HTR-8/SVneo (cell line): ENCODE measurements at places on chromosomes 2 and 18.

- DNase-seq = no peak
These were observed 216.9 kb upstream of the TNP1 start for GRCh38 chr2:217076657-217077232.

- no peak for DNase-seq
These were observed 135.0 kb downstream of the LAMA3 start for GRCh38 chr18:23824240-23824639.

- DNase-seq = peak; percentile 25
These were observed 47.9 kb downstream of the EML6 start for GRCh38 chr2:54771166-54771885.

GRCh38 chr2:147214914-147215313, 629.9 kb upstream of the ACVR2A start:
- DNase-seq = no peak

DNA sequence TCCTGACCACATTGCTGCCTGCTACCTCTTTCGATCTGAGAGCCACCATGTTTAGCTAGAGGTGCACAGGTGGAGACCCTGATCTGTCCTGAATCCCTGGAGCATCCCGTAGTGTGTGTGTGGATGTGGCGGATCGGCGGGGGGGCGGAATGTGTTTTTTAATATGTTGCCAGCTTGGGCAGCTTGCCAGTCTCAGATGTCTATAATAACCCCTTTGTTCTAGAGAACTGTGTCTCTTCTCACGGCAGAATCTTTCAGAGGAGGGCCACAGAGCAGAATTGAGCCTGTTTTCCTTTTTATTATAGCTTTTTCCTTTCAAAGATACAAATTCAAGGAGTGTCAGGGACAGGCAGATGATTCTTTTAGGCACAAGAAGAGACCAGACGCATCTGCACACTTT, 934.1 kb upstream of the KLHL29 start:
- no peak for DNase-seq
